Hypothalamus (tissue), 51 donors: ENCODE measurements at places on chromosomes 7 and 10.

DNA sequence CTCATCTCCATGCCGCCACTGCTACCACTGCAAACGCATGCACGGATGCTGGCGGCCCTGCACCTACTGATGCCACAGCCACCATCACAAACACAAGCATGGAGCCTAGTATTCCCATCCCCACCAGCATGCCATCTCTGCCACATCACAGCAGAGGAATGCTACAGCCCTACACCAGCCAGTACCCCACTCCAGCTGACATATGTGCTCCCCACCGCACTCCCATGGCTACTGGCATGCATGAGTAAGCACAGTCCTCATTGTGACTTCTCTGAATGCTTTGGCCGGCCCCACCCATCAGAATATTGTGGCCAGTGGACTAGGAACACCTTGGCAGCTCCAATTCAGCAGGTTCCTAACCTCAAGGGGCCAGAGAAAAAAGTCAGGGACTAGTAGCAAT, 705.5 kb downstream of the POM121L12 start:
- DNase-seq, result no peak

GRCh38 chr7:30005464-30005863, 15.9 kb upstream of the SCRN1 start:
- DNase-seq, result no peak

DNA sequence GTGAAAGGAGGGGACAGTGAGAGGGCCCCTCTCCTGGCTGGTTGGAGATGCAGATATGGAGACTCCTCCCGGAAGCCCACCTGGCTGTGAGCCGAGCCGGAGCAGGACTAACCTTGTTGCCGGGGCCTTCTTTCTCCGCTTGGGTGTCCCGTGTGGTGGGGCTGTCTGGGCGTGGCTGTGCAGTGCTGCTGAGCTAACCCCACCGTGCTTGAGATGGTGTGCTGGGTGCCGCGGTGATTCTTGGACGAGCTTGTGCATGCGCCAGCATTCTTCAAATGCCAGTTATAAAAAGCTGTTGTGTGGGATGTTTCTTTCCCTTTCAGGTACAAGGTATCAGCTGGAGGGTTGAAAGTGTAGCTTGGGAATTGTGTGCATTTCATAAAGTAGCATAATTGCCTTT, 48.8 kb downstream of the DAGLB start:
- DNase-seq, result no peak

GRCh38 chr7:122225874-122226273, 78.7 kb downstream of the FEZF1 start:
- no peak for DNase-seq

- DNase-seq, result no peak
Observed at GRCh38 chr7:98467570-98468312, 66.9 kb upstream of the BAIAP2L1 start.
